A549 treated with CpdA at 1 μM for 4 hours (cell line): ENCODE measurements at places on chromosomes 2 and 18. TPM values are rescaled to one million over a fixed set of nuclear protein-coding genes. Genes with fewer than 3 reads are reported as not detected.

Gene TMEM247
- not detected in 5 replicates for total RNA-seq

Gene UBXN4
- 37.2 to 52.3 TPM (median 41.9 TPM) in 5 replicates for total RNA-seq

Gene SLC16A14
- total RNA-seq: 0.83 to 1.5 TPM (median 1.2 TPM) in 5 replicates

Gene REG1A
- not detected in 5 replicates for total RNA-seq

Gene MC2R
- total RNA-seq: not detected in 5 replicates

Gene LBX2
- 3.0 to 4.0 TPM (median 3.5 TPM) in 5 replicates for total RNA-seq

Gene LHCGR
- not detected in 5 replicates for total RNA-seq

Gene DSEL
- 0.28 to 0.44 TPM (median 0.37 TPM) in 5 replicates for total RNA-seq

Gene ALPG
- 0.06 to 0.23 TPM (median 0.12 TPM) in 4 of 5 replicates, not detected in the other for total RNA-seq

Gene C2orf92
- total RNA-seq: 0.35 to 1.6 TPM (median 0.71 TPM) in 5 replicates

Gene GPR35
- 0.40 to 1.3 TPM (median 0.93 TPM) in 5 replicates for total RNA-seq

Gene CDH2
- total RNA-seq: 31.9 to 53.1 TPM (median 38.7 TPM) in 5 replicates
